M059J (cell line): ENCODE measurements at places on chromosomes 2 and 18. TPM values are rescaled to one million over a fixed set of nuclear protein-coding genes. Genes with fewer than 3 reads are reported as not detected.
A peak's percentile ranks its signal among the peaks of the same experiment; 100 is the strongest.

The C18orf63 gene
- total RNA-seq = not detected in 2 replicates

GRCh38 chr2:105814291-105814940 lies 69.7 kb downstream of the NCK2 start:
- no peak for DNase-seq

GRCh38 chr2:203280428-203281064 lies 41.7 kb downstream of the CYP20A1 start:
- peak; percentile 63 for DNase-seq

The SERPINB2 gene
- total RNA-seq = 24.2 and 26.6 TPM in 2 replicates

The ASXL3 gene
- total RNA-seq = not detected in 2 replicates

DNA sequence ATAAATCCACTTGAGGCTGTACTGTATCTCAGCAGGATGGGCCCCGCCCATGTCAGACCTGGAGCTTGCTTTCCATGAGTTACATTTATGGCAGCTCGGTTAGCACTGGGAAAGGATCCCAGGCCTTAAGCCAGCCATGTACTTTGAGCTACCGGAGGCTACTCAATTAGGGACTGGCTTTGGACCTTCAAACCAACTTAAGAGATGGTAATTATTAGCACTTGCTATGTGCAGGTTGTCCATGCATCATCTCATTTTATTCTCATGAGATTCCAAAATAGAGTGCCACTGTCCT lies 64.4 kb downstream of the ACTR2 start:
- no peak for DNase-seq

DNA sequence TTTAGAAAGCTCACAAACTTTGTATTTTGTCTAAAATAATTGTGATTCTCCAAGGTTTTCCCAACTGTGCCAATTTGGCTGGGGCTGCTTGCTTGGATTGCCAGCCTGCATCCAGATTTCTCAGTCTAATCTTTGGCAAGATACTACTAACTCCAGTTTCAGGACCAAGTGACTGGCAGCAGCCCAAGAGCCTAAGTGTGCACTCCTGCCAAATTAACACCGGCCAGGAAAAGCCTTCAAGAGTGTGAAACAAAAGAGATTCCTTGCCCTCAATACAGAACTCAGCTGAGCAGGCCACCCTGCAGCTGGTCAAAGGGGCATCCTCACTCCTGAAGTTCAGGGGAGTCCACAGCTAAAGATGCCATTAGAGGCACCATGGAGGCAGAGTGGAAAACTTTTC lies 589.0 kb upstream of the ACVR2A start:
- no peak for DNase-seq

The ACADL gene
- not detected in 2 replicates for total RNA-seq

DNA sequence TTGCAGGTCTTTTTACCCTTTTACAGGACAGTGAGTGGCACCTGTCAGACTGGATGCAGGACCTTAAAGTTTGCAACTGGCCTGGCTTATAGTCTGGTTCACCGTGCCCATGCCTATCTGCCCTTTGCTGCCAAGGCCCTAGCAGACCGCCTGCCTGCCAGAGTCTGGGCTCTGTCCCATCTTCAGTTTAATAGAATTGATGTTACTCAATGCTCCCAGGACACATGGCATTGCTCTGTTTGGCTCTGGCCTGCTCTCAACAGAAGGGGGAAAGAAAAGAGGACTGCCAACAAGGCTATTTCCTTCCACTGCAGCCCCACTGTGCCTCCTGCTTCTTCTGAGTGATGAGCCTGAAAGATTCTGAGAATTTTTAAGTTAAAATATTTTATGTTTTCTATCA lies 25.6 kb upstream of the TMEM178A start:
- DNase-seq = no peak

GRCh38 chr2:200786423-200786822 lies 25.3 kb upstream of the BZW1 start:
- DNase-seq = peak; percentile 74

DNA sequence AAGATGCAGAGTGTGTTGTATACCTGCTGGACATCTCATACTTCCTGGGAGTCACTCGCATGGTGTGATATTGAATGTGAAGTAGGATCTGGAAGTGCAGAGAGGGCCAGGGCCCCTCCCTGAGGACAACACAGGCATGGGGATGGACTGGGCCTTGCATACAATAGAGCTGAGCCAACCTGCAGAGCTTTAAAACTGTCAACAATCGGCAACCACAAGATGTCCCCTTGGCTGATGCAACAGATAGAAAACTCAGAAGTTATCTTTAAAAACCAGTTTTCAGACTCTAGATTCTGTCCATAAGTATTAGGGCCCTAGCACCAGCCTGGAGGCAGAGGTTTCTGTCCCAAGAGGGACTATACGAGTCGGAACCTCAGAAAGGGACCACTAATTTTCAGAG lies 19.7 kb downstream of the EVA1A start:
- DNase-seq = no peak

GRCh38 chr2:95374921-95375471 lies 27.5 kb upstream of the FAHD2A start:
- DNase-seq = no peak

- no peak for DNase-seq
These were observed 20.7 kb upstream of the TRIM43B start for GRCh38 chr2:95505222-95505621.
